ENCODE measurements at places on chromosomes 12 and 14. TPM values are rescaled to one million over a fixed set of nuclear protein-coding genes. Genes with fewer than 3 reads are reported as not detected.

The FOXG1 gene
- polyA plus RNA-seq: not detected

The OTOGL gene
- 1.0 TPM for polyA plus RNA-seq

The NTS gene
- polyA plus RNA-seq: 6.6 TPM

The FBRSL1 gene
- polyA plus RNA-seq: 37.4 TPM

The PPHLN1 gene
- polyA plus RNA-seq: 73.9 TPM

The AQP2 gene
- polyA plus RNA-seq: 78.6 TPM

The DBX2 gene
- polyA plus RNA-seq: 0.08 TPM

The CIT gene
- polyA plus RNA-seq: 17.5 TPM

The CNTN1 gene
- 56.5 TPM for polyA plus RNA-seq

The GLS2 gene
- polyA plus RNA-seq: 0.89 TPM

The NAA30 gene
- polyA plus RNA-seq: 32.2 TPM

DNA sequence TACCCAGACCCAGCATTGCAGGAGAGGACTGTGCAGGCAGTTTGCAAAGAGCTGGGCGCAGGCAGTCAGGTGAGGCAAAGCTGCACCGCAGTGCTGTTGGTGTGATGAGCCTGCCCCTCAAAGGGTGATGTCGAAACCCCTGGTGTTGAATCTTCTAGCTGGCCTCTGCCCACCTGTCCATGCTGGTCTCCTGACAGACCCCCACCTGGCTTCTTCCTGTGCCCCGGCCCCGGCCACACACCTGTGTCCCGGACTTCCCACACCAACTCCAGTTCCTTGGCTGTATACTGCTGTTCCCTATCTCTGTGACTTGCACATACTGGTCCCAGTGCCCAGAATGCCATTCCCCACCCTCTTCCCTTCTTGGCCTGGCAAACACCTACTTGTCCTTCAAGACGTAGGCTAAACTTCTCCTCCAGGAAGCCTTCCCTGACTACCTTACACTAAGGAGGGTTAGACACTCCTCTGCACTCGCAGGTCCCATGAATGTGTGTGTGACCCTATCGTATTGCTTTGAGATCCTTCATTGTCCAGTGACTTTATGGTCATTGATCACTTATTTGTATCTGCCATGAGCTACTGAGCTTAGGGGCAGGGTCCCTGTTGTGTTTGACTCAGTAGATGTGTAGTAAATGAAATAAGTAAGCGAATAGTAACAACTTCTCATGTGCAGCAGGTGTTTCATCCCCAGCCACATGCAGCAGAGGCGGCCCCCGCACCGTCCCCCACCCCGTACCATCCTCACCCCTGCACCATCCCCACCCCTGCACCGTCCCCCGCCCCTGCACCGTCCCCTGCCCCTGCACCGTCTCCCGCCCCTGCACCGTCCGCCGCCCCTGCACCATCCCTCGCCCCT is 37.4 kb downstream of the ESRRB start:
- no peak for DNase-seq

DNA sequence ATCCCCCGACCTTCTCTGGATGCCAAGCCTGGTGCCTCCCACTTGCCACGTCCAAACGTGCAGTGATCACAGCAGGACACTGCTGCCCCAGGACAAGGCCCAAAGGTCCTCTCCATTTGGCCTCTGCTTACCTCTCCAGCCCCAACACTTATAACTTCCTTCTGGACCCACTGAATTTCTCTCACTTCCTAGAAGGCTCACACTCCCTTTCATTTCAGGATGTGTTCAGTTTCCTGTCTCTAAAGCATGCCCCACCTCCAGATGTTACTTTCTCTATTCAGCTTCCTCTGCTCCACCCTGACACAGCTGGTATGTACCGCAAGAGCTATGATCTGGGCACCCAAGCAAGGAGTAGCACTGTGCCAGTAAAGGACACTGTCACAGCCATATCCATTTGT is 33.0 kb downstream of the CDKL1 start:
- DNase-seq: no peak

DNA sequence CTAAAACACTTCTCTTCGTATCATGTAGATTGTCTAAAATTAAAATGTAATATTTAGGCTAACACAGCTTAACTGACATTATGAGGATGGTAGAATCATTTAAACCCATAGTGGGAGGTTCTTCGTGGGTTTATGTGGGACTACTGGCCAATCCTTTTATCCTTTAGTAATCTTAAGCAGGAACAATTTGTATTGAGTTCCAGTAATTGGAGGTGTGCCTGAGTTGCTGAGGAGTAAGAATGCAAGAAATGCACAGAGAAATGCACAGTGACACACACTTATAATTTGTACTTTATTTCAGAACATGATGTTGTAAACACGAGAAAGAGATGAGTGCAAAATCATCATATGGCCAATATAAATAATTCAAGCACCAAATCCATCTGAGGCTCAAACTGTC is 22.3 kb downstream of the OTOGL start:
- DNase-seq: no peak

DNA sequence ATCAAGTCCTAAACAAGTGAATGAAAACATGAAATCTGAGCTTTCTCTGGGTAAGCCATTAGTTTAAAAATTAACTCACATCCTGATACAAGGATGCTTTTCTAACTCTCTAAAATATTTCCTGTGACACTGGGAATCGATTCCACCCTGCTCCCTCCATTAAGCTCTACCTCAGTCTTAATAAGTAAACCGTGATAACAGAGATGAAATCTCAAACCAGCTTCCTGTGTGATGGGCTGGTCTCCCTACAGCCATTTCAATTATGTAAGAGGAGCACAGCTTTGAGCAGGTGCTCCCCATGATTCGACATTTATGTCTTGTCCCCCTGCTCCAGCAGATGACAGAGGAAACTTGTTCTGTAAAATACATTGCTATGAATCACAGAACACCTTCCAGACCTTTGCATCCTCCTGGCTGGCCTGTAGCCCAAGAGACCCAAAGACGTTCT is 59.0 kb downstream of the GAS2L3 start:
- DNase-seq: no peak

GRCh38 chr14:40601063-40601462 is 1005.6 kb upstream of the LRFN5 start:
- no peak for DNase-seq

- DNase-seq: no peak
These were observed 349.6 kb downstream of the CCDC91 start for GRCh38 chr12:28539691-28540323.

DNA sequence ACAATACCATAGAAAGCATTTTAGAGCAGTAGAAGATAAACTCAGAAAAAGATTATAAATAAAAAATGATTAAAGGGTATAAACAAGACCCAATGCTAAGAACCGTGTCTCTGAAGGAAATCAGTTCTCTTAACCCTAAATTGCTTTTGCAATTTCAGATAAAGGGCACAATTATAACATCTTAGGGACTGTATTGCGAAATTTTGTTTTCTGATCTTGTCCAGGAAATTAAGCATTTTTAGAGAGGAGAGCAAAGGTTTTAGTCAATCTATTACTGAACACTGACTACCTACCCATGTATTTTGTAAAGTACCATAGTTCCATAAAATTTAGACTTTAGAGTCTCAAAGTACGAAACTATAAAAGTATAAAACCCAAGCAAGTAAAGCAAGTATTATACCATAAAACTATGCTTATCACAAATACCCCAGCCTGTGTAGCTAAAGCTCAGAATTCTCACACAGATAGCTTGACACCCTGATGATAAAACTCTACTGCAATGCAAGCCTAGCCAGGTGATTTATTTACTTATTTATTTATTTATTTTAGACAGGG is 6.8 kb upstream of the CHPT1 start:
- DNase-seq: no peak

GRCh38 chr12:89382328-89382727 is 30.0 kb upstream of the DUSP6 start:
- DNase-seq: no peak

DNA sequence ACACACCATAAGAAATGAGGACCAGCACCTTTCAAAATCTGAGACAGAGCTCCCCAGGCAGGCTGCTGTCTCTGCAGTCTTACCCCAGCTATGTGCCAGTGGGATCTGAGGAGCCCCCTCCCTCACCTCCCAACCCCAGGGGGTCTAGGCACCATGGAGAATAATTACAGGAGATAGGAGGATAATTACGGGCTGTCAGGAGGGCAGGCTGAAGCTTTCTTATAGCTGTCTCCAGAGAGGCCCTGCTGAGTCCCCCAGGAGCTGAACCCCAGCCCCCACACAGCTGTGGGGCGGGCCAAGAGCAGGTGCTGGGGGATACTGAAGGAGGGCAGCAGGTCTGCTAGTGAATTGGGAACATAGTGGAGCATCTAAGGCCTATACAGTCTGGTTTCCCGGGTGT is 6.8 kb downstream of the CPNE6 start:
- DNase-seq: no peak

DNA sequence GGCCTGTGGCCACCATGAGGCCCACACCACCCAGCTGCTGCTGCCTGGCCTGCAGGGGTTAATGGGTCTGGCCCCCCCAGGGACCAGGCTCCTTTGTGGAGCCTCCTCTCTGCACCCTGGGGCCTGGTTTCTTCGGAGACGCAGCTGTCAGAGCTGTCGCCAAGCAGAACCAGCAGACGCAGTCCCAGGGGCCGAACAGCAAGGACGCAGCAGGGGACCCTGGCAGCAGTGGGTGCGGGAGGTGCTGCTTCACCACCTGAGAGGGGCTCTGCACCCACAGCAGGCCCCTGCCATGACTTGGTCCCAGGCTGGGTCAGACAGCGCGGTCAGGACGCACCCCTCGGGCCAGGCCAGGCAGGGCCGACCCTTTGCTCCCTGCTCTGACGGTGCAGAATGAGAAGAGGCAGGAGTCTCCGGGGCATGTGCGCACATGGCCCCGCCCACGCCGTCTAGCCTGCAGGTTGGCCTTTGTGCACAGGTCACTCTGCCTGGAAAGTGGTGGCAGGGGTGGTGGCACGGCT is 30.5 kb downstream of the JAG2 start:
- DNase-seq: no peak

DNA sequence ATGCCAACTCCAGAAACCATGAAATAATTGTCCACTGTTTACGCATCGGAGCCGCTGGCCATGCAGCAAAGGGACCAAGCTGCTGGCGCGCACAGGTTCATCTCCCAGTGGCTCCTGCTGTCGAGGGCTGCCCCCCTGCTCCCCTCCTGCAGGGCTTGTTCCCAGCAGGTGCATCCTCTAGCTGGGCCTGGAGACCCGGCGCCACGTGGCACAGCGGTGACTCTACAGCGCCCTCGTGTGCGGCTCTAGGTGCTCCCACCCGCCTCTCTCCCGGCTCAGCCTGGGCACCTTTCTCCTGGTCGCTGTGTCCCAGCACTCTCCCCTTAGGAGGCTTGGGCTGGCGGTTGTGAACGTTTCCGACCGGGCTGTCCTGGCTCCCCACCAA is 37.5 kb upstream of the INF2 start:
- DNase-seq: no peak

- no peak for DNase-seq
These were observed 16.5 kb downstream of the FAM186B start for GRCh38 chr12:49588721-49589516.
